NCI-H1105 treated with DMSO at 0.1 percent for 48 hours (cell line): ENCODE measurements at places on chromosomes 5 and 9.

DNA sequence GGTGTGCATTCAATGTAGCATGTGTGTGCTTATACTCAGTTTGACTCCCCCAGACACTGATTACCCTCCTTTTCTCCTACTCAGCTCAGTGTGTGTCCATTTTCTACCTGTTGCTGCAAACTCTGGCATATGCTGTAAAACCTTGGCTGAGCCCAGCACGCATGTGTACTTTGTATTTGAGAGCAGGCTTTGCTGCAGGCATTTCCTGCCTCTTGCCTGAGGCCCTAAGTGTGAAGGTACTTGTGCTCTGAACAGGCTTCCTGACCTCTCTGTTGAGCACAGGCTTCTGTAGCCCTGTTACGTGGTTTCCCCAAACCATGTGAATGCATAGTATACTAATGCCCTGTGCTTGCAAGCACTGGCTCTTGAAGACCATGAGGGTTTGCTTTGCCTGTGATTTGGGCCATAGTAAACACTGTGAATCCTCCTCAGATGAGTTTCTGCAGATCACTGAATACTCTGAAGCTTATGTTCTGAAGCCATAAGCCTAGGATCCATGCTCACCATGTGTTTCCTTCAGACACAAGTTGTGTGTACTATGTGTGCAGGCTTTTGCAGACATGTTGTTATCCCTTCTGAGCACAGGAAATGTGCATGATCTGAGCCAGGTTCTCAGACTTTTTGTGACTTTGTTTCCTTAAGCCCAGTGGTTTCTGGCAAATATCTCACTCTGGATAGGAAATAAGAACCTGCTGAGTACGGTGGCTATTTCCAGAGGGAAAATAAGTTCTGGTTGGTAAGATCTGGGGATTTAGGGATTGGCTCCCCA lies 124.9 kb upstream of the RUSC2 start:
- DNase-seq = no peak

DNA sequence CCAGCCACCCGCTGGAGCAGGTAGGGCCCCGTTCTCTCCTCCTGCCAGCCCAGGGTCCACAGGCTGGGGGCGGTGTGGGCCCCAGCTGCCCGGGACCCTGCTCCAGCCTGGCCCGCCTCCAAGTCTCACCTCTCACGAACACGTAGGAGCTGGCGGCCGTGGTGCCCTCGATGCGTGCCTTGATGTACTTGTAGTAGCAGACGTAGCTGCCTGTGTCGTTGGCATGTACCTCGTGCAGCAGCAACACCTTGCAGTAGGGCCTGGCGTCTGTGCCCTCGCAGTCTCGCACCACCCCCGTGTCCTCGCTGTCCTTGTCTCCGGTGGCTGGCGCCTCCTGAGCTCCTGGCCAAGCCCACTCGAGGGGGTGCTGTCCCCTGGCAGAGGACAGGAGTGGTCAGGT lies 19.0 kb downstream of the FLT4 start:
- DNase-seq = no peak

GRCh38 chr5:133118741-133119140 lies 66.9 kb downstream of the HSPA4 start:
- no peak for DNase-seq

GRCh38 chr9:83472764-83473163 lies 65.4 kb downstream of the FRMD3 start:
- no peak for DNase-seq

GRCh38 chr9:6924149-6924548 lies 166.4 kb downstream of the KDM4C start:
- no peak for DNase-seq

- no peak for DNase-seq
Measured at GRCh38 chr9:29556746-29557145, 1983.5 kb upstream of the C9orf72 start.
